ENCODE measurements at places on chromosomes 4 and X.

- no peak for DNase-seq
- H3K4me3 ChIP-seq: no peak overlapping the region
- H3K27me3 ChIP-seq: no peaks in the 10 kb centered on the region
- peaks cover 7% of the 10 kb centered on the region for H3K4me1 ChIP-seq
- H3K36me3 ChIP-seq: no peaks in the 10 kb centered on the region
Observed at GRCh38 chr4:173039617-173040577, 128.7 kb upstream of the GALNT7 start.

GRCh38 chr4:83216959-83217683 lies 67.5 kb downstream of the COQ2 start:
- no peak overlapping the region for H3K27ac ChIP-seq
- DNase-seq: peak; percentile 70
- H3K27me3 ChIP-seq: no peaks in the 10 kb centered on the region
- H3K4me1 ChIP-seq: peaks cover 16% of the 10 kb centered on the region
- H3K4me3 ChIP-seq: no peak overlapping the region
- no peaks in the 10 kb centered on the region for H3K36me3 ChIP-seq

GRCh38 chr4:153072661-153073060 lies 131.6 kb upstream of the TRIM2 start:
- no peak overlapping the region for H3K27ac ChIP-seq
- no peaks in the 10 kb centered on the region for H3K36me3 ChIP-seq
- H3K4me3 ChIP-seq: no peak overlapping the region

GRCh38 chrX:255923-256331 lies 25.3 kb upstream of the PLCXD1 start:
- H3K27ac ChIP-seq: no peak overlapping the region
- H3K4me1 ChIP-seq: no peaks in the 10 kb centered on the region
- H3K27me3 ChIP-seq: no peaks in the 10 kb centered on the region
- DNase-seq: no peak
- H3K4me3 ChIP-seq: no peak overlapping the region

DNA sequence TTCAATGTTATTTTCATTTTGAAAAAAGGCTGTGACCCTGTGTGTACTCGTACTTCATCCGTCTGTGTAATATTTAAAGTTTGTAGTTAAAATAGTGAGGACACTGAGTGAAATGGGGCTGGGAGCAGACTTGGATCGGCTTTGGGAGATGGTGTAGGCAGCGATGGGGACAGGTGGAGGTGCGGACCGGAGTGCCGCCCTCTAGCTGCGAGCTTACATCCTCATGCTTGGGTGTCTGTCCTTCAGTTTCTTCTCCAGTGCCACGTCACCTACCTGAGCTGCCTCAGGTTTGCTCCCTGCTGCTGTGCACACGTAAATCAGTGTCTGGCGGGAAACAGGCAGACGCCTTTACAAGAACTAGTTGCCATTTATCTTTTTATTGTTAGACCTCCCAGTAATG lies 146.1 kb downstream of the GPR143 start:
- no peaks in the 10 kb centered on the region for H3K36me3 ChIP-seq
- H3K27ac ChIP-seq: no peak overlapping the region
- no peak for DNase-seq
- no peaks in the 10 kb centered on the region for H3K4me1 ChIP-seq

- peaks cover 61% of the 10 kb centered on the region for H3K36me3 ChIP-seq
- H3K27me3 ChIP-seq: no peaks in the 10 kb centered on the region
- no peaks in the 10 kb centered on the region for H3K4me1 ChIP-seq
- no peak for DNase-seq
- H3K27ac ChIP-seq: no peak overlapping the region
Observed at GRCh38 chr4:7013175-7013574, 30.0 kb upstream of the TADA2B start.

- no peaks in the 10 kb centered on the region for H3K36me3 ChIP-seq
- no peak overlapping the region for H3K4me3 ChIP-seq
- no peaks in the 10 kb centered on the region for H3K4me1 ChIP-seq
Observed at GRCh38 chr4:68995292-68995691, 43.7 kb upstream of the UGT2A3 start.

GRCh38 chrX:96403446-96403845 lies 281.2 kb upstream of the DIAPH2 start:
- H3K4me3 ChIP-seq: no peak overlapping the region
- no peaks in the 10 kb centered on the region for H3K27me3 ChIP-seq
- DNase-seq: no peak
- H3K36me3 ChIP-seq: no peaks in the 10 kb centered on the region
- no peak overlapping the region for H3K27ac ChIP-seq

- H3K4me1 ChIP-seq: no peaks in the 10 kb centered on the region
- H3K27me3 ChIP-seq: no peaks in the 10 kb centered on the region
- no peak for DNase-seq
- H3K36me3 ChIP-seq: no peaks in the 10 kb centered on the region
- H3K4me3 ChIP-seq: no peak overlapping the region
- H3K27ac ChIP-seq: peak overlapping the region; percentile 27
Observed at GRCh38 chrX:154121207-154121606, 22.8 kb upstream of the OPN1LW start.

DNA sequence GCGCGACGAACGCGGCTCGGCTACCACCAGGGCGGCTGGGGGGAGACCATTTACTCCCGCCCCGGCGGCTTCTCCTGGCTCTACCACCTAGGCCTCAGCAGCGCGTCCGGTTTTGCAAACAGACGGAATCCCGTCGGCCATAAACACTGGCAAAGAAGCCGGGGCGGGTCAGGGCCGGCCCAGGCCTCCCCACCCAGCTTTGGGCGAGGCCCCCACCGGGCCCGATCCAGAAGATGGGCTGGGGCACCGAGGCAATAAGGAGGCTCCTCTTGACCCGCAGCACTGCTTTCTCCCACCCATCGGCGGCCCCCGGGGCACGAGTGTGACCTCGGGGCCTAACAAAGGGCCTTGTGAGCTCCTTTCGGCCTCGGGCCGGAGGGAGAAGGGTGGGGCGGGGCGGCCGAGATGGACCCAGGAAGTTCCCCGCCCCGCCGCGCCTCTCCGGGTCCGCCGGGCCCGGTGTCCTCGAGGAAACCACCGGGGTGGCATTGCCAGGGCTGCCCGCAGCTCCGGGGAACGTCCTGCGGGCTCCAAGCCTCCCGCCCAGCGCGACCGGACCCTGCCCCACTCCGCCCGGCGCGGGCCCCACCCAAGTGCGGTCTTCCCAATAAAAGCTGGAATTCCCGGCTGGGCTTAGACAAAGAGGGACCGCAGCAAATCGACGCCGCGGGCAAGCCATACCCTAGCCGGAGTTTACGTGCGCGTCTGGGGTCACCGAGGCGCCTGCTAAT lies 5.9 kb downstream of the BCOR start:
- H3K4me3 ChIP-seq: no peak overlapping the region
- H3K27ac ChIP-seq: no peak overlapping the region
- peaks cover 57% of the 10 kb centered on the region for H3K4me1 ChIP-seq
- DNase-seq: no peak
- peaks cover 10% of the 10 kb centered on the region for H3K27me3 ChIP-seq

GRCh38 chr4:169236873-169237626 lies 33.7 kb downstream of the SH3RF1 start:
- no peaks in the 10 kb centered on the region for H3K36me3 ChIP-seq
- no peaks in the 10 kb centered on the region for H3K27me3 ChIP-seq
- no peak overlapping the region for H3K4me3 ChIP-seq
- DNase-seq: no peak
- no peak overlapping the region for H3K27ac ChIP-seq

DNA sequence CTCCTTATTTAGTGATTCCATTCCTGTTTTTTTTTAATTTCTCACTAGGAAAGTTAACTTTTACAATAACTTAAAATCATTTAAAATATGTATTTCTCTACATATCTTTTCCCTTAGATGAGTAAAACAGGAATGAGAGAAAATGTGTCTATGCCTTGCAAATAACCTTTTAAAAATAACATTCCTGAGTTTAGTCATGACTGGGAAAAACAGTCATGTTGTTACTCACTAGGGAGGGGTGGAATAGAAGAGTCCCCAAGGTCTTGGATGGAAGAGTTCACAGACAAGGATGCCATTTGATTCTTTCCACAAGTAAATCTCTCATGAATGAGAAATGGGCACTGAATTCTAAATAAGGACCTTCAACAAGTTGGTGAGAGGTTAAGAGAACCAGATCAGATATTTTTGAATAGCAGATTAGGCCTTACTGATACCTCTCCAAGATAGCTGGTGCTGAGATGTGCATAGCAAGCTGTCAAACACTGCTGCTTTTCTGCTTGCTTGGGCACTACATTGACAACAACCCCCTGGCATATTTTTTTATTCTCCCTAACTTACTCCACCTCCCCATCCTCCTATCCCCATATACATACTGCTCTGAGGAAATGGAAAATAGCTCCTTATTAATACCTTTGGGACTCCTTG lies 25.1 kb downstream of the UGDH start:
- H3K4me1 ChIP-seq: no peaks in the 10 kb centered on the region
- H3K27me3 ChIP-seq: no peaks in the 10 kb centered on the region
- no peak overlapping the region for H3K4me3 ChIP-seq
- H3K27ac ChIP-seq: no peak overlapping the region
- peaks cover 49% of the 10 kb centered on the region for H3K36me3 ChIP-seq

DNA sequence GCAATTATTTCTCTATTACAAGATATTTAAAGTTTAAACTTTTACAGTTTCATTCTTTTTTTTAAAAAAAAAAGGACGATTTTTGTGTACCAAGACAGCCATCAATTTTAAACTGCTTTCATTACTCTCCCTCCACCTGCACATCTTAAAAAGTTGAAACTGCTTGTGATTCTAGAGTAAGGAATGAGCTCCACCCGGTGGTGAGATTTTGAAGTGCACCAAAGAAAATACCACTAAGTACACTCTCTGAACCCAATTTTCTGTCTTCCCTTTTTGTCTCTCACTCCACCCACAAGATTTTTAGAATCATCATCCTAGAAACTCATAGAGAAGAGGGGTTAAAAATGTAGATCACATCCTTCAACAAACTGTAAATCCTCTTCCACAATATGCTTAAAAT lies 91.3 kb upstream of the WDR44 start:
- no peaks in the 10 kb centered on the region for H3K4me1 ChIP-seq
- no peak overlapping the region for H3K27ac ChIP-seq
- no peak overlapping the region for H3K4me3 ChIP-seq

GRCh38 chr4:25103418-25103817 lies 56.8 kb downstream of the SEPSECS start:
- no peaks in the 10 kb centered on the region for H3K27me3 ChIP-seq
- peaks cover 16% of the 10 kb centered on the region for H3K4me1 ChIP-seq
- no peaks in the 10 kb centered on the region for H3K36me3 ChIP-seq
- H3K4me3 ChIP-seq: no peak overlapping the region
- DNase-seq: no peak
- peak overlapping the region; percentile 20 for H3K27ac ChIP-seq

DNA sequence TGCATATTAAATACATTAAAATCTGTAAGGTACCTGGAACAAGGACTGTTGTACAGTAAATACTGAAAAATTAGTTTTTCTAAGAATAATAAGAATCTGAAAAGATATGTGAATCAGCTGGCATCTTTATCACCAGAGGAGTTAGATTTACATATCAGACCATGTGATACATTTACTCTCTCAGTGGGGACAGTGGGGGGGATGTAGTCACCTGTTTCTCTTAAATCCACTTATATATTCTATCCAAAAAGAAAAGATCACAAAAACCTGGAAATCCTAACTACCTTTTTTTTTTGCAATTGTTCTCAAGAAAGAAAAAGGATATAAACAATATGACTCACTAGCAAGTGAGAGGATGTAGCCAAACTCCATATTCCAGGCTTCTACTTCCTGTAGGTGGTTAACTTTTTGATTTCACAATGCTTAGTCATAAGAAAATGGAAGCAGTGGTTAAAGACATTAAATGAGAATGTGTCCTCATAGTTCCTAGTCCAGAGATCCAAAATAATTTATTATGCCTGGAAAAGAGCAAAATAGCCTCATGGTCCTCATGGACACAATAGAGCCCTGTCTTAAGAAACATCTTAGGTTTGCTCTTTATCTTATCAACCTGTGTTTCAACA lies 22.5 kb upstream of the MYOZ2 start:
- H3K36me3 ChIP-seq: no peaks in the 10 kb centered on the region
- H3K27ac ChIP-seq: peak overlapping the region; percentile 25
- peaks cover 13% of the 10 kb centered on the region for H3K4me1 ChIP-seq
- H3K27me3 ChIP-seq: no peaks in the 10 kb centered on the region

DNA sequence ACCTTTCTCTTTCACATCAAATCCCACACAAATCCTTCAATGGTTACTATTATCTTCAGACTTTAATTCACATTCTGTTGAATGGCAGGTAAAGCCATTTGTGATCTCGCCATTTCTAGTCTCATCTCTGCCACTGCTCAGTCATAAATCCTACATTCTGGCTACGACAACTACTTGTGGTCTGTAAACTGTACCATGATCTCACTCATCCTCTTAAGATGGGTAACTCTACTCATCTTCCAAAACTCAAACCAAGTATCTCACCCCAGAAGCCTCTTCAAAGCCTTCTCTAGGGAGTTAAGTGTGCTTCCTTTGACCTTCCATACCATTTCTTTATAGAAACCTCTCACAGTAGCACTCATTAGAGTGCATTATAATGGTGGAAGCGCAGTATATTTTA lies 101.8 kb downstream of the NEK1 start:
- no peaks in the 10 kb centered on the region for H3K4me1 ChIP-seq
- H3K36me3 ChIP-seq: no peaks in the 10 kb centered on the region
- H3K27me3 ChIP-seq: no peaks in the 10 kb centered on the region
- DNase-seq: no peak

GRCh38 chrX:8636497-8636896 lies 95.4 kb downstream of the ANOS1 start:
- H3K4me1 ChIP-seq: no peaks in the 10 kb centered on the region
- no peak for DNase-seq
- H3K4me3 ChIP-seq: no peak overlapping the region
- no peaks in the 10 kb centered on the region for H3K36me3 ChIP-seq
- H3K27ac ChIP-seq: no peak overlapping the region
- no peaks in the 10 kb centered on the region for H3K27me3 ChIP-seq

GRCh38 chr4:99564921-99565320 lies 1.1 kb upstream of the TRMT10A start:
- H3K4me3 ChIP-seq: no peak overlapping the region
- H3K4me1 ChIP-seq: peaks cover 11% of the 10 kb centered on the region
- H3K27ac ChIP-seq: no peak overlapping the region
- DNase-seq: no peak

GRCh38 chrX:40099055-40099958 lies 1.5 kb upstream of the BCOR start:
- H3K4me3 ChIP-seq: peak overlapping the region; percentile 65

GRCh38 chr4:140300271-140300970 lies 73.0 kb upstream of the SCOC start:
- DNase-seq: no peak
- H3K27ac ChIP-seq: no peak overlapping the region
- no peaks in the 10 kb centered on the region for H3K27me3 ChIP-seq
- H3K4me1 ChIP-seq: peaks cover 22% of the 10 kb centered on the region

- no peak for DNase-seq
- no peak overlapping the region for H3K4me3 ChIP-seq
- no peaks in the 10 kb centered on the region for H3K27me3 ChIP-seq
- H3K4me1 ChIP-seq: no peaks in the 10 kb centered on the region
- H3K36me3 ChIP-seq: no peaks in the 10 kb centered on the region
Observed at GRCh38 chr4:141210168-141210567, 10.5 kb upstream of the ZNF330 start.

DNA sequence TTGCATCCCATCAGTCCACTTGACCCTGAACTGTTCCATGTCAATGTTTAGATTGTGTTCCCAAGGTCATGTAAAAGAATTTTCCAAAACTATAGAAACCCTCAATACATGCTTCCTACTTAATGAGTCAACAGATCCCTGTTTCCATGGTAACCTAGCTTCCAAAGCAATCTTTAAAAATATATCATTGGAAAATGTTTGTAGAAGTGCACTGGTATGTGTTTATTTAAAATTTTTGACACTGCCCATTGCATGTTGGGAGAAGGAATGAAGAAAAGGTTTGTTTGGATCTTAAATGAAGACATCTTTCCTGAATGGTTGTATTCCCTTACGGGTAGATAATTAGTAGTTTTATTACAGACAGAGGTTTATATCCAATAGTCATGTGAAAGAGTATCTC lies 345.3 kb downstream of the GABRG1 start:
- no peaks in the 10 kb centered on the region for H3K27me3 ChIP-seq
- H3K27ac ChIP-seq: no peak overlapping the region
- DNase-seq: no peak
- no peak overlapping the region for H3K4me3 ChIP-seq
- no peaks in the 10 kb centered on the region for H3K36me3 ChIP-seq
